ENCODE measurements at places on chromosomes 12 and 14. TPM values are rescaled to one million over a fixed set of nuclear protein-coding genes. Genes with fewer than 3 reads are reported as not detected.

GRCh38 chr14:60862283-60862682, 118.6 kb downstream of the TRMT5 start:
- DNase-seq = no peak

GRCh38 chr14:94162466-94162865, 11.7 kb upstream of the PPP4R4 start:
- no peak for DNase-seq

The PPFIA2 gene
- total RNA-seq = 1.1 TPM

- DNase-seq = no peak
Observed at GRCh38 chr14:29637411-29637810, 290.2 kb downstream of the PRKD1 start.

- peak; percentile 58 for DNase-seq
Observed at GRCh38 chr12:117052386-117053049, 46.7 kb downstream of the TESC start.

- DNase-seq = no peak
Observed at GRCh38 chr12:47824635-47825034, 4.9 kb upstream of the HDAC7 start.

Measured in WTC11 (cell line).